SIG-M5 (cell line): ENCODE measurements at places on chromosomes 1 and 21.

DNA sequence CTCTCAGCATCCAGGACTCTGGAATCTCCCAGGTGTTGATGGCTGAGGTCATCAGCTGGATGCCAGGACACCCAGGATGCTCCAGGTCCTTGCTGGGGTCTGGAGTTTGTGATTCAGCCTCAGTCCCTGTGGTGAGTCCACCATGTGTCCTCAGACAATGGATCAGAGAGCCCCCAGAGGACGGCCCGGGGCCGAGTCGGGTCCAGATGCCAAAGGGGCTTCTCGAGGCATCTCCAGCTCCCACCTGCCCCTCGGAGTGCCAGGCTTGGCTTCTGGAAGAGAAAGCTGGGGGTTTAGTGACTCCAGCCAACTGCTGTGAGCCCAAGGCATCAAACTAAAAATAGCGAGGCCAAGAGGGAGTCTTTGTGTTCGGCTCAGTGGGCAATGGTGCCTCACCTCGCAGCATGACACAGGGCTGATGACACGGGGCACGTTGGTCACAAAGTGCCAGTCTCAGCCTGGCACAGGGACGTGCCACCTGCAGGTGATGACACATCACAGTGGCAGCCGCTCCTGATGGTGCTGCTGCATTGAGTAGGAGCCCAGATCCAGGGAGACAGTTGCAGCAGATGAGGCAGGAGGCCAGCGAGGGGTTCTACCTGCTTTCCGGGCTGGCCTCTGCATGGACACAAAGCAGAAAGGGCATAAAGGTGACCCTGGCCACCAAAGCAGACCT lies 10.6 kb downstream of the PDE9A start:
- DNase-seq: no peak

GRCh38 chr1:3746830-3747521 lies 5.3 kb upstream of the CCDC27 start:
- no peak for DNase-seq

- DNase-seq: peak; percentile 44
These were observed 12.9 kb downstream of the PLEKHM2 start for GRCh38 chr1:15696956-15697521.

- no peak for DNase-seq
These were observed 199.6 kb upstream of the LMO4 start for GRCh38 chr1:87129038-87129437.

GRCh38 chr21:38989745-38990423 lies 184.2 kb downstream of the ETS2 start:
- DNase-seq: no peak

DNA sequence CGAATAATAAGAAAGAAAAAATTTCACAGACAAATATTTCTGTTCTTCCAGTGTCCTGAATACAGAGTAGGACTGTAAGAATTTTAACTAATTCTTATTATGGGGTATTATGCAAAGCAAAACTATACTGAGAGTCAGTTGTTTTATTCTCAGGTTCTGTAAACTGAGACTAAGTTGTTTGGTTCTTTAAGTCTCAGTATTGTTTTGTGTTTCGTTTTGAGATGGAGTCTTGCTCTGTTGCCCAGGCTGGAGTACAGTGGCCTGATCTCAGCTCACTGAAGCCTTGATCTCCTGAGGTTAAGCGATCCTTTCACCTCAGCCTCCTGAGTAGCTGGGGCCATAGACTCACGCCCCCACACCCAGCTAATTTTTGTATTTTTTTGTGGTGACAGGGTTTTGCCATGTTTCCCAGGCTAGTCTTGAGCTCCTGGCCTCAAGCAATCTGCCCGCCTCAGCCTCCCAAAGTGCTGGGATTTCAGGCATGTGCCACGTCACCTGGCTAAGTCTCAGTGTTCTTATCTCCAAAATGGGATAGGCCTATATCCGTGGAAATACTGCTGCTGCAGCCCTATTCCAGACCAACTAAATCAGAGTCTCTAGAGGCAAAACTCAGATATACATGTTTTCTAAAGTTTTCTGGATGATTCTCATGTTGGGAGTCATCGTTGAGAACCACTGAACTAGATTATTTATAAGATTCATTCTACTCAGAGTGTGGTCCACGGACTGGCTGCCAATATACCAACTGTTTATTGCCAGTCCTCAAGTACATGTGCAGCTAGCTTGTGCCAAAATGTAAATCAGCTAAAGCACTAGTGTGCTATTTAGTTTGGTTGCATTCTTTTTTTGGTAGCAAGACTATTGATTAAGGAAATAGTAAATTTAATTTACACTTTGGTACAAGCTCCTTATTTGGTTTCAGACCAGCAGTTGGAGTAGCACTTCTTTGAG lies 116.6 kb downstream of the HS2ST1 start:
- DNase-seq: no peak

- DNase-seq: no peak
These were observed 145.3 kb downstream of the SEC16B start for GRCh38 chr1:177824508-177824982.

GRCh38 chr1:16162163-16162822 lies 6.4 kb upstream of the EPHA2 start:
- DNase-seq: no peak

- DNase-seq: no peak
These were observed 3.4 kb downstream of the PRPF38B start for GRCh38 chr1:108695535-108695934.

DNA sequence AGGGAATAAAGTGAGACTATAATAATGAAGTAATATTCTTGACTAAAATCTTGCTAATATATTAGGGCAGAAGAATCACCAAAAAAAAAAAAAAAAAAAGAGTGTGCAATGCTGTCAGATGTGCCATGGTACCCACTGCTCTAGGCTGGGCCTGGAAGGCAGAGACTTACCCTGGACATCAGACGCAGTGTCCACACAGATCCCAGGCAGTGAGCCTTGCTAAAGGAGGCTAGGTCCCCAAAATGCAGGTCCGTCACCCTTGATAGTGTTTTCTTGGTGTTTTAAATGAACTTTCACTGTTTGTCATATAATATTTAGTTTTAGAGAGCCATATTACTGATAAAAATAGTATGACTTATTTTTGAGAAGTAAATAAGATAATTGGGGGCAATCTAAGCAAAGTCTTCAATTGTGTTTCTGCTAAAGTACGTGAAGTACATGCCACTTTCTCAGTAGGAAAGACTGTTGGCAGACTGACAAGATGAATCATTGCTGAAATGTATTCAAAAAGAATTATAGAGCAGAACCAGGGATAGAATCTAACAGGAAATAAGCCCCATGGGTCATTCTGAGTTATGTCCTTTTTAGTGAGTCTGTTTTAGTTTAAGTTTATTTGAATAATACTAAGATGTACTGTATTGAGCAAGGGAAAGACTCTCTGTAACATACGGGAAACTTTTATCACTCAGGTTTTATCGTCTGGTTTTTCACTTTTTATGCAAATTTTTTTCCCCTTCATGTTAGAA lies 74.6 kb upstream of the PDC start:
- no peak for DNase-seq

DNA sequence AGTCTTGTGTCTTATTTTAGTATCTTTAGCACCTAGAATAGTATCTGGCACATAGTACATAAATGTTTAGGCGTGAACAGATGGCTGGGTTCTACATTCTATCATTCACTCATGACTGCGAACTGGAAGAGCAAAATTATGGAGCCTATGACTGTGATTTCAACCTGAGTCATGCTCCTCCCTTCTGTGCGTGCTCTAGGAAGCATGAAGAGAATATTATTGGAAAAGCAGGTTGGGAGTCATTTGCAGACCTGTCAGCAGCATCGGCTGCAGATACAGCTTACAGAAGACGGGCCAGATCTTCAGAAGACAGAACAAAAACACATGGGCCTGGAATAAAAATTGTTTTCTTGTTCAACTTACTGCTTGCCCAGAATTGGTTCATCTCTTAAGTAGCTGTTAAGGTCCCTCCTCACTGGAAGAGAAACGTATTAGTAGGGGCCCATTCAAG lies 344.0 kb upstream of the USP24 start:
- DNase-seq: no peak
